ENCODE measurements at places on chromosomes 5 and 9.

- no peak for DNase-seq
Measured at GRCh38 chr5:138536665-138537315, 6.2 kb downstream of the ETF1 start.

GRCh38 chr9:92968081-92968480, 20.8 kb downstream of the FGD3 start:
- DNase-seq, result no peak

GRCh38 chr5:104429911-104430310, 867.3 kb upstream of the NUDT12 start:
- no peak for DNase-seq

- DNase-seq, result no peak
Measured at GRCh38 chr5:83517072-83517687, 45.6 kb downstream of the VCAN start.

DNA sequence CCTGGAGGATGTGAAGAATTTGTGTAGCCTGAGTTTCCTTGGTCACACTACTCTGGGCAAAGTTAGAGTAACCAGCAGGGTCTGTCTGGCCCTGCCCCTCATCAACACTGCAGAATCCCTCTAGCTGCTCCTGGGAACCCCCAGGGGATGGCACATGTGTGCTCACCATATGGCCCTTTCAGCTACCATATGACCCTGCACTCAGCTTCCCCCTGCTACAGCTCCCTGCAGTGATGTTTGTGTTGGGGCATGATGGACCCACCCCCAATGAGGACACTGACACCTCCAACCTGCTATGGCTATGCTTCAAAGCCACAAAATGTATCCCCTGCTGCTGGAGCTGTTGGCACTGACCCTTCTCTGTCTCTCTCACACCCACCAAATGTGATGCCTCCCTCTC, 152.7 kb downstream of the SNX18 start:
- DNase-seq, result no peak

GRCh38 chr9:71025728-71026127, 95.7 kb downstream of the TRPM3 start:
- DNase-seq, result no peak

GRCh38 chr5:45109062-45109461, 300.3 kb downstream of the MRPS30 start:
- DNase-seq, result peak; percentile 29

DNA sequence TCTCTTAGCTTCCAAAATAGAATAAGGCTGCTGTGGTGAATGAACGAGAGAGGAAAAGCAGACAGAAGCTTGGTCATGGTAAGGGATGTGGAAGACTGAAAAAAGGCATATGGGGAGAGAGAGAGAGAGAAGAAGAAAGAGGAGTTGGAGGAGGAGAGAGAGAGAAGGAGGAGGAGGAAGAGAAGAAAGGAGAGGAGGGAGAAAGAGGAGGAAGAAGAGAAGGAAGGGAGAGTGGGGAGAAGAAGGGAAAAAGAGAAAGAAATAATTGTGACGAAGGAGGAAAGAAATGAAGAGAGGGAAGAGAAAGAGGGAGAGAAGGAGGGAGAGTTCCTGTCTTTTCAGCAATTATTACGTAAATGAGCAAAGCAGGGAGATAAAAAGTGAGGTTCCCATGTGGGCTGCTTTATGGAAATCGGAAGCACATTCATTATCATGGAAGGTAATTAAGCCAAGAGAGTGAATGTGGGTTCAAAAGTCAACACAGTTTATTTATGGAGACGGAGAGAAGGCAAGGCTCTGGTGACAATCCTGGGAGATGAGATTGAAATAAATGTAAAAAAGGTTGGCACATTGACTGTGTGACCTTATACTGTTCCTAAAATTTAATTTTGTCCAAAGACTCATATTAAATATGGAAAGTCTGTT, 611.2 kb downstream of the KIF4B start:
- no peak for DNase-seq

- DNase-seq, result no peak
Measured at GRCh38 chr5:87347272-87347671, 65.5 kb downstream of the CCNH start.

DNA sequence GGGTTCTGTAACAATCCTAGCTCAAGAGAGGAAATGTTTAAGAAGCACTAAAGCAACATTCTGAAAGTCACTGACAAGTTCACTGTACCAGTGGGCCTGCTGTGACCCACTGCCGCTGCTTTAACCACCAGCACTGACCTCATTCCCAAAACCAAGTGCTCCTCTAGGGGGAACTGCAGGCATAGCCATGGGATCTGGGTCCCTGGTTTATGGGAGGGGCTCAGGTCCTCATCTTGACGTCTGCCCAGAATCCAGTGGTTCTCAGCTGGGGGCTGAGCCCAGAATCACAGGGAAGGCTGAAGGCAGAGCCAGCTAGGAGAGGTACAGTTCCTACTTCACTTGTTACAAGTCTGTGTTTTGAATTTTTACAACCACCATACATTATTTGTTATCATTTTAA, 36.1 kb upstream of the SLC2A8 start:
- peak; percentile 74 for DNase-seq

DNA sequence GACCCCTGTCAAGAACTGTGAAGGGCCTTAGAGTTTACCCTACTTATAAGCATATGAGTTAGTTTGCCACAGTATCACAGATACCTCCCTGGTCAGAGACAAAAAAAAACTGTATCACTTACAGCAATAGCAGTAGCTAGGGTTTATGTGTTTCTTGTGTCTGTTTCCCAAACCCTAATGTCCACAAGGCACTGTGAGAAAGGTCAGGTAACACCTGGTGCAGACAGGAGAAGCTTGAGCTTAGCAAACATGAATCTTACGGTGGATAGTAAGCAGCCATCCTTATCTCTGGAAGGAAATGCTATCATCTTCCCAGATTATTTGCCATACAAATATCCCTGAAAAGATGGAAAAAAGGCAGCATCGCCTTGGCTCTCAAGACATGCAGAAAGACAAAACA, 208.5 kb upstream of the KCNN2 start:
- DNase-seq, result no peak

Data from H9 (cell line).